ENCODE measurements at places on chromosomes 5 and 9. TPM values are rescaled to one million over a fixed set of nuclear protein-coding genes. Genes with fewer than 3 reads are reported as not detected.

SYK gene
- 55.3 TPM for polyA plus RNA-seq

TMEM252 gene
- polyA plus RNA-seq, result not detected

DNA sequence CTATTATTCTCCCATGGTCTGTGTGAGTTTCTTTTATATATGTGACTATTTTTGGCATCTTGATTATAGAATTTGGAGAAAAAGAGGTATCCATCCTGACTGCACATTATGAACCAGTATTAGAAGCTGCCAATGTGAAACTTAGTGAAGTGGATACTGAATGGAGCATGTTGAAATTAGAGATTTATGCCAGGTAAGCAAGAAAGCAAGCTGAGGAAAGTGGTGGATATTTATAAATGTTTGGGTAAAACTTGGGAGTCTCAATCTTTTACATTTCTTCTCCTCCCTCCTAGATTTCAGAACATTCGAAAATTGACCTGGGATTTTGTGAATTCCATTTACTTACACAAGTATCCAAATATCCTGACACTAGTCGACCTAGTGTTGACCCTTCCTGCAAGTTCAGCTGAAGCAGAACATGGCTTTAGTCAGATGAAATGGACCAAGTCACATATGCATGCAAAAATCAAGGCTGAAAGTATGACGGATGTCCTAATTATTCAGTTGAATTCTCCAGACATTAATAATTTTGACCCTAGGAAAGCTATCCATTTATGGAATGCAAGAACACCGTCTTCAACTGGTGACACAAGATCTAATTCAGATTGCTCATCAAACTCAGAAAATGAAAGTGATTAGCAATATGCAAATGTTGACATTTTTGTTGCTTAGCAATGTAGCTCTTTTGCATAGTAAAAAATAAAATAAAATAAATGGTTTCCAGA, 66.8 kb upstream of the IL7R start:
- H3K4me3 ChIP-seq, result no peak overlapping the region
- no peak overlapping the region for H3K27ac ChIP-seq
- no peaks in the 10 kb centered on the region for H3K27me3 ChIP-seq
- no peaks in the 10 kb centered on the region for H3K4me1 ChIP-seq
- no peak for DNase-seq

- no peaks in the 10 kb centered on the region for H3K4me1 ChIP-seq
- no peak overlapping the region for H3K4me3 ChIP-seq
- no peak for DNase-seq
- H3K27me3 ChIP-seq, result no peaks in the 10 kb centered on the region
These were observed 81.3 kb downstream of the ADAMTSL1 start for GRCh38 chr9:18555105-18555883.

Data from B cell (primary cell).